ENCODE measurements at places on chromosomes 7 and 10.
A peak's percentile ranks its signal among the peaks of the same experiment; 100 is the strongest.

- DNase-seq = no peak
Measured at GRCh38 chr10:117647306-117647705, 104.8 kb downstream of the EMX2 start.

- DNase-seq = no peak
Measured at GRCh38 chr7:138645284-138645683, 55.9 kb downstream of the SVOPL start.

- no peak for DNase-seq
Measured at GRCh38 chr10:22635650-22636049, 78.7 kb downstream of the PIP4K2A start.

DNA sequence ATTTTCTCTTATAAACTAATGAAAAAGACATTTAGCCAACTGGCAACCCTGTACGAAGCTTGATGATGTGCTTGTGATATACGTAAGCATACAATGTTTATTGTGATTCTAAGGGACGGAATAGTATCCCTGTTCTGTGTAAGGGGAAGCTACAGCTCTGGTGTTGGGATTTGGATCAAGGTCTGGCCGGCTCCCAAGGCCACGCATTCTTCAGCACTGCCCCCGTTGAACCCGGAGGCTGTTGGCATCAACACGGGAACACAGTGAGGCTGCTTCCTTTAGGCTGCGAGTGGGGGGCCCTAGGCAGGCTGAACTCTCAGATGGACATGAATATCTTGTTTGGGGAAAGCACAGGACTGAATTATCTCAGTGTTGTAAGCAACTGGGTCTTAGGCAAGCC, 180.6 kb downstream of the CAMK1D start:
- DNase-seq = no peak

DNA sequence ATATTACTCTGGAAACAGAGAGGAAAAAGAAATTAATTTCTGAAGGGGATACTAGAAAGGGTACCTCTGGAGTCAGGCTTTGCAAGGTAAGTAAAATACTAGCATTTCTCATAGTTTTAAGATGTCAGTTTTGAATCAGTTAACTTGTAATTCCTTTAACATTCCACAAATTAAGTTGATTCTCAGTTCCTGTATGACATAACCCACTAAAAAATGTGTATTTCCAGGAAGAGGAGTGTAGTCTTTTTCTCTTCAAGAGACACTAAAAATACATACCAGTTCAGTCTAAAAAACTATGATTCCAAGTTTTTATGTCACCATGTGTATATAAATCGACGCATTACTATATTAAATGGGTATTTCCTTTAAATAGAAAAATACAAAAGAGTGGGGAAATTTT, 113.2 kb downstream of the CDK6 start:
- DNase-seq = no peak

GRCh38 chr10:79061441-79062315, 7.1 kb upstream of the ZMIZ1 start:
- DNase-seq = no peak

- no peak for DNase-seq
Measured at GRCh38 chr7:55026867-55027490, 8.2 kb downstream of the EGFR start.

GRCh38 chr7:2719007-2719406, 31.0 kb downstream of the AMZ1 start:
- peak; percentile 27 for DNase-seq

DNA sequence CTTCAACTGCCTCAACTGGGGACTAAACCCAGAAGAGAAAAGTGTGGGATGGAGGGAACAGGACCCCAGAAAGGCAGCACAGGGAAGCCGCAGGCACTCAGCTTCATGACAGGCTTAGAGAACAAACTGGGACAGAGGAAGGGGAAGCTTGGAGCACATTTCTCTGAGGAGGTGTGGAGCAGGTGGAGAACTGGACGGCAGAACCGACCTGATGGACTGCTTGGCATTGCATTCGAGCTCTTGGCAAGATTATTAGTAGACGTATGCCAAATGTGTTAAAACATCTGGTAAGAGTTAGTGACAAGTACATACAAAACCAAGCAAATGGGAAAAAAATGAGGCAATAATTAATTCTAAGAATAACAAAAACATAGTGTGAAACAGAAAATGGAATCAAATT, 335.7 kb downstream of the SFMBT2 start:
- DNase-seq = no peak

DNA sequence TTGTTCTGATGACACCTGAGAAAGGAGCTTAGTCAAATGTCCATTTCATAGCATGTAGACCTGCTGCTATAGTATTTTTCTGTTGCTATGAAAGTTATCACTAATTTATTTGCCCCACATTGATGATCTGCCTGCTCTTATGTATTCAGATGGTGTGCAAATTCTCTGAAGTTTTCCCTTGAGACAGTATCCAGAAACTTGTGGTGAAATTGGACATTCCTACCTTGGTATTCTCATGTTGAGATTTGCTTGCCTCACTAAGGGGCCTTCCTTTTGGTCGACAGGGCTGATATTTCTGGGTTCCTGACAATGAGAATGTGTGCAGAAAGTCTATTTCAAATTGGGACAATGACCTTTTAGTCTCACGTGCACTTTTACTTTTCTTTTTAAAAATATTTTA, 253.2 kb upstream of the FZD8 start:
- DNase-seq = no peak

GRCh38 chr10:34956756-34957155, 133.4 kb downstream of the CUL2 start:
- no peak for DNase-seq
